ENCODE measurements at places on chromosomes 3 and 15. TPM values are rescaled to one million over a fixed set of nuclear protein-coding genes. Genes with fewer than 3 reads are reported as not detected.

Gene RARB
- total RNA-seq = 31.2 TPM

Gene DCBLD2
- 58.8 TPM for total RNA-seq

Gene LIPH
- total RNA-seq = not detected

Gene USF3
- 3.6 TPM for total RNA-seq

Gene FOXB1
- not detected for total RNA-seq

Gene DISP2
- 0.15 TPM for total RNA-seq
